ENCODE measurements at places on chromosomes 5 and 9.

DNA sequence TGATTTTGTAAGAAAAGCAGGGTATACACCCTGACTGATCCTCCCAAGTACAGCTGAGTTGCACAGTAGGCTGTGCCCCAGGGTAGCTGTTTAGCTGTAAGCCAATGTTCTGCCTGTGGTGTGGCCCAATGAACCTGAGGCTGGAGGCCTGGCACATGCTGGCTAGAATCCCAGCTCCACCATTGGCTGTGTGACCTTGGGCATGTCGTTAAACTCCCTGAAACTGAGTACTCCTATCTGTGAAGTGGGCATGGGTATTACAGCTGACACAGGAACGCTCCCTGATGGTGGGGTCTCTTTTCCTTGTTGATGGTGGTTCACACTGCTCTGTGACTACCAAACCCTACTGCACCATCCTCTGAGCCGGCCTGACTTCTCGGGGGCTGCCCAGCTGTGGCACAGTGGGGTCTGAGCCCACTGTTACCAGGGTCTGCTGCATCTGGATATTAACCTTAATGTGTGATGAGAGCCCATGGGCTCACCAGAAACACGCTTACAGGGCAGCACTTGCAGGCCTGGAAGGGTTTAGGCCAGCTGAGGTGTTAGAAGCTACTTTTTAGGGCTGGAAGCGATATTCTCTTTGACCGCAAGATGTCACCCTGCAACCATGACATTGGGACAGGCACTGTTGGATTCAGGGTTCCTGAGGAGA lies 7.0 kb upstream of the GADD45G start:
- no peak for DNase-seq

DNA sequence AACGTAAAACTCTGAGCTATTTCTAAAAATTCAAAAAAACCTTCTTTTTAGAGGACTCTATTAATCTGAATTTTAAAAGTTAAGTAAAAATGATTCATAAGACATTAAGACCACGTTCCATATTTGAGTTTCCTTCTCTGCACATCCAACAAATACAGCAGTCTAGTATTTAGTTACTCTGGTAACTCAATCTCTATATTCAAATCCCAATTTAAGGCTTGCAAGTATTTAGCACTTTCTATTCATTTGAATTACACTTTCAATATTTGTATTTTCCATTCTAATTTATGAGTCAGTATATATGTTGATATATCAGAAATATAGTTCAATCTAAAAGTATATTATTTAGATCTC lies 17.7 kb downstream of the RFX3 start:
- no peak for DNase-seq

DNA sequence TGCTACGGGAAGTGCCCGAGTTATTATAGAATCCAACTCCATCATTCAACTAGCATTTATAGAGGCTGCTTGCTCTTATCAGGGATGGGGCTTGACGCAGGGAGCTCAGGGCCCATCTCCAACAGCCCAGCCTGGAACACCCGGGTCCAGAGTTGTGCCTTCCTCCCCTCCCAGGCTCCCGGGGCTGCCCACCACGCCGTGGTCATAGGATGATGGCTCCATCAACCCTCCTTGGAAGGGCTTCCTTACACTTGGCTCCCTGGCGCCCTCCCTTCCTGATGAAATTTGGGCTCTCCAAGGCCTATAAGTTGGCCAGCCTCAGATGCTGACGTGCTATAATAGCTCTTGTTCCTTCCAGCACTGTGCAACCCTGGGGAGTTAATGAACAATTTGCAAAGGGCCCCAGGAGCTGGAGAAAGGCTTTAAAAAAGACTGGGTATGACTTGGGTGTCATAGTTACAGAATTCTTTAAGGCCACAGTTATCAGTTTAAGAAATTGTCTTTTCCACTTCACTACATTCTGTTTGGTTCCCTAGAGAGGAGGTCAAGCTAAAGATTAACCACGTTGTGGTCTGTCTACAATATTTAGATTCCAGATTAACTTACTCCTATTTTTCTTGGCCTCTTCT lies 42.5 kb upstream of the GADD45G start:
- no peak for DNase-seq

GRCh38 chr5:146588331-146589027 lies 72.5 kb upstream of the GPR151 start:
- DNase-seq, result no peak

GRCh38 chr9:17065062-17065461 lies 69.8 kb upstream of the CNTLN start:
- no peak for DNase-seq

DNA sequence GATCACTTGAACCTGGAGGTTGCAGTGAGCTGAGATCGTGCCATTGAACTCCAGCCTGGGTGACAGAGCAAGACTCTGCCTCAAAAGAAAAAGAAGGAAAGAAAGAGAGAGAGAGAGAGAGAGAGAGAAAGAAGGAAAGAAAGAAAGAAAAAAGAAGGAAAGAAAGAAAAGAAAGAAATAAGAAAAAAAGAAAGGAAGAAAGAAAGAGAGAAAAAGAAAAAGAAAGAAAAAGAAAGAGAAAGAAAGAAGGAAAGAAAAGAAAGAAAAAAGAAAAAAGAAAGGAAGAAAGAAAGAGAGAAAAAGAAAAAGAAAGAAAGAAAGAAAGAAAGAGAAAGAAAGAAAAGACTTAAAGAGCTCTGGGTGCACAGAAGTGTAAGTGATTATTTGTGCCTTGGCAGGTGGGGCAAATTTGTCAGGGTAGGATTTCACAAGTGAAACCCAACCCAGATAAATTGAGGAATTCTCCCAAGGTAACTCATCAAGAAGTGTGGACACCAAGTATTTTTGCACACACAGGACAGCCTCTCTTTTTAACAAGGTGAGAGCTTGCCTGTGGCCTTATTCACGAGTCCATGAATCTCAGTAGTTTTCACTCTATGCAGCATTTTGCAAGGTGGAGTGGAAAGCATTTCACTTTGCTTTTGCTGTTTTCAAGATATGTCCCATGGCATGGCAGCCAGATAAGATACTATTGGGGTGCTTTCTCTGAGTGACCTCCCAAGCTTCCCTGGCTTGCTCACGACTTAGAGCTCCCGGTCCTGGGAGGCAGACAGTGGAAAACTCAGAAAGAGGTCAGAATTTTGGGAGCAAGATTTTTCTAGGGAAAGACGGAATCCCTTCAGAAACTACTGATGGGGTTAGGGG lies 57.8 kb downstream of the C9orf153 start:
- DNase-seq, result no peak

DNA sequence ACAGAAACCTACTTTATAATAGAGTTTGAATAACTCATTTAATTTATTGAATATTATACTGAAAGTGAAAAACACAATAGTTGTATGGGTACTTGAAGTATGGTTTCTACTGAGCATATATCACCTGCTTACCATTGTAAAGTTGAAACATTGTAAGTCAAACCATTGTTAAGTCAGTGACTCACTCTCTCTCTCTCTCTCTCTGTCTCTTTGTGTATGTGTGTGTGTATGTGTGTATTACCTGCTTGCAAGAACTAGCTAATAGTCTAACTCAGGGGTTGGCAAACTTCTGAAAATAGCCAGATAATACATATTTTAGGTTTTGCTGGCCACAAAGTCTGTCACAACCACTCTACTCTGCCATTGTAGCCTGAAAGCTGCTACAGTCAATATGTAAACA lies 564.3 kb upstream of the ZNF608 start:
- DNase-seq, result no peak

- DNase-seq, result no peak
Observed at GRCh38 chr5:60597572-60598320, 102.2 kb downstream of the DEPDC1B start.

DNA sequence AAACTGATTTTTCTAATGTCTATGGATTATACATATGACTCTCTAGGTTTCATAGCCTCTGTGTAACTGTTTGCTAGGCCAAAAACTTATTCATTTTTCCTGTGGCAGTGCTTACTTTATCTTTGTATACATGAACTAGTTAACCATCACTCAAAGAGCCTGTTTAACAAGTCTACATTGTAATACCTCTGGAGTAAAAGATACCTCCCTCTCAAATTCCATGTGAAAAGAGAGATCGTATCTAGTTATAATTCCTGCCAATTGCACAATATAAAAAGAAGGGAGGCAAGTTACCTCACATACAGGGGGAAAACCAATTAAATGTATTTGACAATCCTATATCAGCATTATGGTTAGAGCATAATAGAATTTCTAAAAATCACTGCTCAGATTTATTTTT lies 271.9 kb upstream of the ST8SIA4 start:
- no peak for DNase-seq

DNA sequence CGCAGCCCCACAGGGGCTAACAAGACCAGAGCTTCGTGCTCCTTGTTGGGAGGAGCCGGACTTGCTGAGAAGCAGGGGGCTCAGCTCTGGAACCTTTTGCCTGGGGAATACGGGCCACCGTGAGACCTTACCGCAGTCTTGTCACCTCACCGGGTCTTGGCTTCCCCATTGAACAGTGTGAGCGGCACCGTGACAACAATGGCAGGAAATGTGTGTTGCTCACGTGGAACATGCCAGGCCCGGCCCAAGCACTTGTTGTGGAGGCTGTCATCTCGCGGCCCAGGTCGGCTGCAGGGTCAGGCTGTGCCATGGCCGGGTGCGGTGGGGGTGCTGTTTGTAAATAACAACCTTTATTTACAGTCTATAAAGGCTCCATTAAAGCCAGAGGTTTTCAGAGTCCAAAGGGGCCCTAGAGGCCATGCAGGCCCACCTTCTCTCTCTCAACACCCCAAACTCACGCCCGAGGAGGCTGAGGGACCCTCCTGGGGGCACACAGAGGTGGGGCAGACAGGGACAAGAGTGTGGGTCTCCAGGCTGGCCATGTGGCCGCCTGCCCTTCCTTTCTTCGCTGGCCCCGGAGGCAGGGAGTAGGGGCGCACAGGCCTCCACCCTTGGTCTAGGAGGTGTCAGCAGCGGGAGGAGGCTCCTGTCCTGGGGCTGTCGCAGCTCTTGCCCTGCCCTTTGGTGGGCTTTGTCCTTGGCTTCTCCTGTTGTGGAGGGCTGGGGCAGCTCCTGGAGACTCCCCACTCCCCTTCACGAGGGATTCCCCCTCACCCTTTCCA lies 79.7 kb downstream of the TSPAN17 start:
- DNase-seq, result no peak

- DNase-seq, result no peak
Observed at GRCh38 chr5:64180661-64181343, 15.2 kb downstream of the RNF180 start.

- DNase-seq, result no peak
Observed at GRCh38 chr5:35816881-35817521, 39.7 kb upstream of the IL7R start.

- no peak for DNase-seq
Observed at GRCh38 chr5:78345485-78345884, 14.9 kb upstream of the SCAMP1 start.

DNA sequence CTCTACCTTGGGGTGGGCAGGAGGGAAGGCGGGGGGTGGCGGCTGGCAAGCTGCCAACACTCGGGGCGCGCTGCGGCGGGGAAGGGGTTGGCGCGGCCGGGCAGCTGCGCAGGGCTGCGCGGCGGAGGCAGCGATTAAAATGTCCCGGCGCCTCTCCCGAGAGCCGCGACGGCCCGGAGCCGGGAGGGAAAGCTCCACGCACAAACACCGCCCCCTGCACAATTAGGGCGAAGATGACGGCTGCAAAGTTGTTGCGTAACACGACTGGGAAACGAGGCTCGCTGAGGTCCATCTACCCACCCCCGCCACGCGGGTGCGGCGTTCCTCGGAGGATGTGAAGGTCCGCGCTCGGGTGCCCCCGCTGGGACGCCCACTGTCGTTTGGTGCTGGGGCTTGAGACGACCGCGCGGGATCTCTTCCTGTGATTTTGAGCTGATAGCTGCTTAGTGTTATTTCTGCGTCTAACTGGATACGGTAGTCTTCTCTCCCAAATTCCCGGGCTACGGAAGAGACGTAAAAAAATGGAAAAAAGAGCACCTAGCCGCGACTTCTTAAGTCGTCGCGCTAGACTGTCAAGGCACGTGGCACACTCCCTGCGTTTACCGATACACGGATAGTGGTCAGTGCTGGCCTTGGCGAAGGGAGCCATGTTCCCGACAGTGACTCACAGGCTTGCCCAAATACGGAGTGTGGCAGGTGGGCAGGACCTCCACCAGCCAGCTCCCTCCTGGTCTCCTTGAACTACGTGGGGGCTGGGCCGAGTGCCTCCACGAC lies 958 bp upstream of the NFIL3 start:
- DNase-seq, result no peak

- no peak for DNase-seq
Observed at GRCh38 chr5:150562832-150563231, 54.9 kb downstream of the NDST1 start.

GRCh38 chr5:173793648-173794548 lies 94.3 kb upstream of the CPEB4 start:
- no peak for DNase-seq

- DNase-seq, result no peak
Observed at GRCh38 chr9:83937861-83938455, 16.7 kb upstream of the KIF27 start.

- DNase-seq, result no peak
Observed at GRCh38 chr9:27440888-27441740, 83.0 kb upstream of the IFNK start.

GRCh38 chr9:6915635-6916034 lies 157.9 kb downstream of the KDM4C start:
- DNase-seq, result no peak

DNA sequence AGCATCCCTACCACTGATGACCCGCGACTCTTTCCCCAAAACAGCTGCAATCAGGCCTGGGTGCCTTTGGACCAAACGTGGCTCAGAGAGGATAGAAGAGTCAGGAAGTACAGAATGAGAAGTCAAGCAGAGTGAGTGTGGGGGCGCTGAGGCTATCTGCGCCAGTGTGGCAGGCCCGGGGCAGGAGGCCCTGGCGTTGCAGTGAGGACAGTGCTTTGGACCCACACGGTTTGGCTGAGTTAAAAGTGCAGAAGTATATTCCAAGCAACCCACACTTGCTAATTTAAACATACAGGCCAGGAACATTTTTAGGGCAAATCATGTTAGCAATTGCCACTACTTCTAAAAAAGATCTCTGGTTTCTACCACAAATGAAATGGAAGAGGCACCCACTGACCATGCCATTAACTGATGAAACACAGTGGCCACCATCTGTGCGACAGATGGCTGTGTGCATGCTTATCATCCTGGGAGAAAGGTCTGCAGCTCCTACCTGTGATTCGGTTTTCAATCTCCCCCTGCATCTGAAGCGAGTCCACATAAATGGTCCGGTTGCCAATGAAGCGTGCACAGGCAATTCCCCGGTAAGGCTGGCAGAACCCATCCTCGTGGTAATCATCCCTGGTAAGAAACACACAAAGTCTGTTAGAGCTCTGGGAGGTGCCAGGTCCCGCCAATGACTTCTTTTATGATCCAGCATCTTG lies 213.0 kb downstream of the ROR2 start:
- no peak for DNase-seq

Data from NCI-H187 treated with DMSO at 0.1 percent for 48 hours (cell line).